ENCODE measurements at places on chromosomes 1 and 21.

DNA sequence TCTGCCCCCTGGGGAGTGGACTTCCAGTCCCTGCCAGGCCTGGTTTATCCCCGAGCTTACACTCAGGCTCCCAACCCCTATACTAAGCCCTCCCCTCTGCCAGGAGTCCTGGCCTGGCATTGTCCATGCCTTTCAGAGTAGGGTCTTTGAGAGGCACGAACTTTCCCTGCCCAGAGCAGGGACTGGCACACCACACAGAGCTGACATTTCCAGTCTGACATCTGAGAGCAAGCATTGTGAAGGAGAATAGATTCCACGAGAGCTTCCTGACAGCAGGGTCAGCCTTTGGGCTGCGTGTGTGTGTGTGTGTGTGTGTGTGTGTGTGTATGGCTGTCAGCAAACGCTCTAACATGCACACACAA, 59.5 kb upstream of the LAPTM5 start:
- no peak for DNase-seq

GRCh38 chr1:48693180-48693579, 83.5 kb downstream of the BEND5 start:
- no peak for DNase-seq

DNA sequence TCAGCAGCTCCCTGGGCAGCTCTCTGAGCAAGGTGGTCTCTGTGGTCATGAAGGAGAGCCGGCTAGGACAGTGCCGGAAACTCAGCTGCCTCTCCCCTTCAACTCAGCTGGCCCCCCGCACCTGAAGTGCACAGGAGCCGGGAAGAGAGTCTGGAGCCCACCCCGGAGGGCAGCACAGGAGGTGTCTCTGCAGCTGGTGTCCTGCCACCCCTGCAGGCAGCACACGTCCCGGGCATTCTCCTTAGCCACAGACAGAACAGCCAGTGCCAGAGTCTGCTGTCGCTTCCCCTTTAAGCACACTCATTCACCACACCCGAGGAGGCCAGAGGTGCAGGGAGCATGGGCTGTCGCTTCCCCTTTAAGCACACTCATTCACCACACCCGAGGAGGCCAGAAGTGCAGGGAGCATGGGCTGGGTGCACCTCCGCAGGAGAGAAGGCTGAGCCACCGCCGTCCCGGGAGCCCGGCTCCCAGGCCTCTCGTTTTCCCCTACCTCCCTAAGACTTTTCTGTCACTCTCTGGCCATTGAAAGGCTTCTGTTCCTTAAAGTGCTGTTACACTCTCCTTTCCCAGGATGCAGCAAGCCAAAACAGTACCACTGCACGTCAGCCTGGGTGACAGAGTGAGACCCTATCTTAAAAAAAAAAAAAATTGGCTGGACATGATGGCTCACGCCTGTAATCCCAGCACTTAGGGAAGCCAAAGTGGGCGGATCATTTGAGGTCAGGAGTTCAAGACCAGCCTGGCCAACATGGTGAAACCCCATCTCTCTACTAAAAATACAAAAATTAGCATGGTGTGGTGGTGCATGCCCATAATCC, 16.9 kb upstream of the SAMD11 start:
- no peak for DNase-seq

DNA sequence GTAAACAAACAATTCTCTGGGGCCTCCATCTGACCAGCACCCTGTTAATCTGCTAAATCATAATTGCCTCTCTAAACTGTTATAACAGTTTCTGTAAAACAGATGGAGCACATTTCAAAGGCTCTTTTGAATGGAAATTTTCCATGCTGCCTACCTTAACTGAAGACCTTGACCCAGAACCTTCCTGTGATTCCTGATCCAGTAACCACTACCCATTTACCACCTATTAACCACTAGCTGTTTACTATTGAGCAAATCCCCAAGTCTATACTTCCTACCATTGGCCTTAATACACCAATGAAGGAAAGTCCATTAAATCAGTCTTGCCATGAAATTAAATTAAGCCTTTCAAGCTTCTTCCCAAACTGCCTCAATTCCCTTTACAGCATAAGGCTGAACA, 46.3 kb downstream of the RAB3GAP2 start:
- DNase-seq = no peak

GRCh38 chr1:68969441-68969840, 472.6 kb upstream of the DEPDC1 start:
- no peak for DNase-seq

DNA sequence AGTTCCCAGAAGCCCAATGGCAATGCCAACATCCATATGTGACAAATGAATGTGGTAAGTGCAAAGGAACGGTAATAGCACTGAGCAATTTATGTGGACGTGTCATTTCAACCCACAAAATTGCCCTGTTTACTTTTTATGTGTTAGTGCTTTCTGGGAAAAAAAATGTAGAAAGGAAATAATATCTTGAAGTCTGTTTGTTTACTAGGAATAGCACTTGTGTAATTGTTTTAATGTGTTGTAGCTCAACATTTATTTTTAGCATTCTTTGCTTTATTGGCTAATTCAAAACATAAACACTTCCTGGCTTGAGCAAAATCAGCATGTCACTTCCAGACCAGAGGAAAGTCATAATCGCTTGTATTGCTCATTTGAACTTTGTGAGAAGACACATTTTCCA, 224.8 kb upstream of the KCNK2 start:
- DNase-seq = no peak

- DNase-seq = no peak
These were observed 240.3 kb downstream of the VAV3 start for GRCh38 chr1:107724648-107725047.

DNA sequence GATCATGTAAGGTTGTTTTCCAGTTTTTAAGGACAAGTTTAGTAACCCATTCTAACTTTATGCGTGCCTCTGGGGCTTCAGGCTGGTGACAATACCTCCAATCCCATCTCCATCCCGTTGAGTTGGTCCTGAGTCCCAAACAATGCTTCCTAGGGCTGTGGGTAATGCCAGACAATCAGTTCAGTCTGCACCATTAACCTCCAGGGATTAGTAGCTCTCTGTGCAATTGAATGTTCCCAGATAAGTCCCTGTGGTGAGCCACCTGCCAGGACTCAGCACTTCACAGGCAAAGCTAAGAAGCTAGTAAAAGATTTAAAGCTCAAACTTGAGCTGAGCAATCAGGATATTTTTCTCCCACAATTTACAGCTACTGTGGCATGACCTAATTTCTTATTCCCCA, 462.2 kb upstream of the PTBP2 start:
- DNase-seq = no peak

DNA sequence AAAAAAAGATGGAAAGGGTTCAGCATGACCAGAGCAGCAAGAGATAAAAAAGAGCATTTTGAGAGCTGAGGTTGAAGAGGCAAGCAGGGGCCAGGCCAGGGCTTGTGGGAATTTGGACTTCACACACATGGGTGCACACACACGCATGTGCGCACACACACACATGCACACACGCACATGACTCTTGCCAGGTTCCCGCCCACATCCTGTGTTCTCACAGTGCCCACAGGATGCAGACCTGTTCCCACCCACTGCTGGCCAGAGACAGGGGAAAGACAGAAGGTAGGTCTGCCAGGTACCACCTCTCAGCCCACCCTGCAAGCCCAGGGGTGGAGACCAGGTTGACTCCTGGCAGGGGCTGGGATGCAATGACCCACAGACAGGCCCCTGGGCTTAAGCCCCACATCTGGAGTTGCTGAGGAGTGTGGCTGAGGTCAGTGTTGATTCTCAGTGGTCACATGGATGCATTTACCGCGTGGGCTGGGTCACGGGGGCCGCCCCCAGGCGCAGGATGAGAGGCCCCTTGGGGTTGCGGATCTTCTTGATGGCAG, 4.4 kb downstream of the COL16A1 start:
- no peak for DNase-seq

DNA sequence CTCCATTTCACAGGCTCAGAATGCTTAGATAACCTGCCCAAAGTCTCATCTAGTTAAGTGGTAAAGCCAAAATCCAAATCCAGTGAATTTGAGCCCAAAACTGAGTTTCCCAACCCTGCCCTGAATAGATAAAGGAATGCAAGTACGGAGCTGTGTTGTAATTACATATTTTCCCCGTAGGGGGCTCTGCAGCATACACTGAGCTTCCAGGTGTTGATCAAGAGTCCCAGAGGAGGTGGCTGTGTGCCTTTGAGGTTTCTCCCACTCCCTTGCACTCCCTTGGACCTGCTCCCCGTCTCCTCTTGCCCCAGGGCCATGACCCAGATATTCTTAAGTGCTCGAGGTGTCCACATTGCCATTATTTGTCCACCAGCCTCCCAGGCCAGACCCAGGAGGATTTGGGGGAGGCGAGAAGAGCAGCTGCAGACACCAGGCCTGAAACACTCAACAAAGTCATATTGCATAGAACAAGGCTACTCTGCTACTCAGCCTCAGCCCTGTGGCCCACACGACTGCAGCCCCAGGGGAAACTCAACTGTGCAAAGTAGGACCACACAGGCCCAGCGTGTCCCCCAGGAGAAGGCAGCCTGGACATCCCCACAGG, 18.4 kb upstream of the LY9 start:
- peak; percentile 52 for DNase-seq

DNA sequence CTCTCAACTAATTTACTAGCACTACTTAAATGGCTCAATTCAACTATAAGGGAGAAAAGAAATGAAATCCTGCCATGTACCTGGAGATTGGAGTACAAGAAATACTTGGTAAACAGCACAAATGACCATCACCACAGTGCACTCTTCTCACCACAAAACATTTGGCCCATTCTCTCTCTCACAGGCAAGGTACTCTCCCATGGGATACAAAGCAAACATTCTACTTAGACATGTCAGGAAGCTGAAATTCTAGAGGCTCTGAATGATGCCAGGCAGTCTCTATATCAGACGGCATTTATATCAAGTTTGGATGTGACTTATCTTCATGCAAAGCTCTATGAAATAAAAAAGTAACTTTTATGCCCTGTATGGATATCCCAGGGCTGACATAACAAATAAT, 72.5 kb downstream of the DPT start:
- DNase-seq = no peak

GRCh38 chr1:100703052-100703451, 16.5 kb upstream of the VCAM1 start:
- DNase-seq = no peak

- DNase-seq = no peak
These were observed 109.8 kb downstream of the GLIS1 start for GRCh38 chr1:53629101-53629691.

- DNase-seq = no peak
These were observed 1.4 kb downstream of the MACF1 start for GRCh38 chr1:39205781-39206464.

GRCh38 chr1:168234846-168235547, 9.2 kb downstream of the SFT2D2 start:
- DNase-seq = peak; percentile 28

GRCh38 chr21:35942211-35943144, 117.8 kb downstream of the SETD4 start:
- DNase-seq = no peak

GRCh38 chr1:155278689-155279160, 1.5 kb downstream of the HCN3 start:
- no peak for DNase-seq

DNA sequence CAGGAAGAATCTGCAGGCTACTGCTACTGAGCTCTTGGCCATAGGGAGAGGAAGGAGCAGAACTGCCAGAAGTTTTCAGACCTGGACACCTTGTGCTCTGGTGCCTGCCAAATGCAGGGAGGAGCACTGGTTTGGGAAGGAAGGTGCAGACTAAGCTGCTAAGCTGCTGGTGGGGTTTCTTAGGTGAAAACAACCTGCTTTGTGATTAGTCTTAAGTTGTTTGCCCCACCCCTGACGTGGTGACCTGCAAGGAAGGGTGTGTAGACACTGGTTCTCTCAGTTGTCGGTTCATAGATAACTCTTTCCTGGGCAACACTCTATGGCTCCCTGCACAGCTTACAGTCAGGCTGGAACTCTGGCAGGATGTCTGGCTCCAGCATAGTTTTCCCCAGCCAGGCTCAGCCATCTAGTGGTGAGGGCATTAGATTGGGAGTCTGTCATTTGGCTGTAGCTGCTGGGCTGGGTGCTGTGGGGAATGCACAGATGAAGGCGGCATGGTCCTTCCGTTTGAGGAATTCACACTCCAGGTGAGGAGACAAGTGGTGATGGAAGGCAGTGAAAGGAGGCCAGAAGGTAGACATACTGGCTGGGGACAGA, 10.3 kb upstream of the S100A10 start:
- no peak for DNase-seq

DNA sequence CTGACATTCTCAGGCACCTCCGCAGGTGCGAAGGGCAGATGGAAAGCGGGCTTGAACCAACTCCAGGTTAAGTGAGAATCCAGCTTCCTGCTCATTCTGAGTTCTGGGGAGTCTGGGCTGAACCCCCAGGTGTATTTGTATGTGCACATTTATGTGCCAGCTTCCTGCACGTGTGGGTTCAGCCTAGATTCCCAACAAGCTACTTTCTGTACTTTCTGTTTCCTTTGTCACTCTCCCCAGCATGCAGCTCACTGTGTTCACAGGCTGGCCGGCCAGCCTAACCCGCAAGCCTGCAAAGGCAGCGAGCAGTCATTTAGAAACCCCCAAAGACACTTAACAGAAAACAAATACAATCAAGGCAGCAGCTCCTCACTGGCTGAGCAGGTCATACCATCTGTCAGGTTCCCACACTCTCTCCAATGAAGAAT, 1.3 kb upstream of the IL19 start:
- DNase-seq = peak; percentile 56

DNA sequence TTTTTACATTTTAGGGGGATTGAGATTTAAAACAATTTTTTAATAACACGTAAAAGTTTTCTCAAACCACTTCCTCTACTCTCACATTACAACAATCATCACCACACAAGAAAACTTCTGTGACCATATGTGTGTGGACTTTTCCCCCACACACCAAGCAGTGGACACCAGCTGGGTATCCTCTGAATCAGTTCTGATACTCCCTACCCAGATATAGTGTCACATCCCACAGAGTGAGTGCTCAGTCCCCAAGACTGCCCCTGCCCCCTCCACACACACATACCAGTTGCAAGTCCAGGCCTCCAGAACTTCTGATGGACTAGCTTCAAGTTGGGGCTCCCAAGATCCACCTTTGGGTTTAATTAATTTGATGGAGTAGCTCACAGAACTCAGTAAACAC, 53.3 kb upstream of the QSOX1 start:
- no peak for DNase-seq

- DNase-seq = no peak
These were observed 19.1 kb upstream of the EDN2 start for GRCh38 chr1:41503538-41504113.

GRCh38 chr1:220527279-220527907, 543 bp upstream of the MARK1 start:
- peak; percentile 4 for DNase-seq
